Activated naive CD8-positive, alpha-beta T cell treated with anti-CD3 and anti-CD28 coated beads, Interleukin-2, amount 10 ng/mL, durations not matched to agents 7 days and 5 days (primary cell): ENCODE measurements at places on chromosomes 4 and X.

- no peak overlapping the region for H3K4me3 ChIP-seq
- H3K4me1 ChIP-seq: no peaks in the 10 kb centered on the region
- H3K27me3 ChIP-seq: peaks cover 6% of the 10 kb centered on the region
- no peaks in the 10 kb centered on the region for H3K36me3 ChIP-seq
- DNase-seq: no peak
Observed at GRCh38 chr4:71685975-71686374, 97.9 kb downstream of the GC start.

DNA sequence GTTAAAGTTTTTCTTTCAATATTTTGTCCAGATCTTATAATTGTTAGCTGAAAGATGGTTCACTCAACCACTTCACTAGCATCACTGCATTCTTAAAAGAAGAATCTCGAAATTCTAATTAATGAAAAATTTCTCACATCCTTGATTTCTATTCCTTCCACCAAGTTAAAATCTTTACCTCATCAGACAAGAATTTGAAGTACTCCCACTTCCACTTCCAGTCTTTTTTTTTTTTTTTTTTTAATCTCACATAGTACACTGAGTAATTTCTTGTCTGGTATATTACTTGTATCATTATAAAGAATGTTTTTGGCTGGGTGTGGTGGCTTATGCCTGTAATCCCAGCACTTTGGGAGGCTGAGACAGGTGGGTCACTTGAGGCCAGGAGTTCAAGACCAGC lies 73.2 kb downstream of the FBXW7 start:
- peaks cover 18% of the 10 kb centered on the region for H3K36me3 ChIP-seq
- H3K27me3 ChIP-seq: no peaks in the 10 kb centered on the region
- no peak overlapping the region for H3K4me3 ChIP-seq

- no peaks in the 10 kb centered on the region for H3K4me1 ChIP-seq
- H3K36me3 ChIP-seq: no peaks in the 10 kb centered on the region
- H3K4me3 ChIP-seq: no peak overlapping the region
- no peaks in the 10 kb centered on the region for H3K27me3 ChIP-seq
- H3K27ac ChIP-seq: no peak overlapping the region
Observed at GRCh38 chr4:99276417-99276816, 14.4 kb downstream of the ADH1A start.

- H3K36me3 ChIP-seq: no peaks in the 10 kb centered on the region
- no peaks in the 10 kb centered on the region for H3K4me1 ChIP-seq
- no peaks in the 10 kb centered on the region for H3K27me3 ChIP-seq
Observed at GRCh38 chr4:109248322-109248900, 54.0 kb downstream of the COL25A1 start.

- H3K27me3 ChIP-seq: no peaks in the 10 kb centered on the region
- H3K27ac ChIP-seq: no peak overlapping the region
- no peak overlapping the region for H3K4me3 ChIP-seq
- DNase-seq: no peak
Observed at GRCh38 chr4:97548943-97549583, 594.2 kb downstream of the STPG2 start.

- H3K27me3 ChIP-seq: peaks cover 95% of the 10 kb centered on the region
- peaks cover 14% of the 10 kb centered on the region for H3K4me1 ChIP-seq
- no peak overlapping the region for H3K27ac ChIP-seq
- H3K4me3 ChIP-seq: peak overlapping the region; percentile 62
- no peak for DNase-seq
Observed at GRCh38 chr4:173508386-173509035, 21.5 kb downstream of the HAND2 start.

- no peak overlapping the region for H3K4me3 ChIP-seq
- H3K27me3 ChIP-seq: no peaks in the 10 kb centered on the region
- no peaks in the 10 kb centered on the region for H3K4me1 ChIP-seq
- H3K27ac ChIP-seq: no peak overlapping the region
Observed at GRCh38 chrX:44306356-44306755, 37.1 kb downstream of the EFHC2 start.

DNA sequence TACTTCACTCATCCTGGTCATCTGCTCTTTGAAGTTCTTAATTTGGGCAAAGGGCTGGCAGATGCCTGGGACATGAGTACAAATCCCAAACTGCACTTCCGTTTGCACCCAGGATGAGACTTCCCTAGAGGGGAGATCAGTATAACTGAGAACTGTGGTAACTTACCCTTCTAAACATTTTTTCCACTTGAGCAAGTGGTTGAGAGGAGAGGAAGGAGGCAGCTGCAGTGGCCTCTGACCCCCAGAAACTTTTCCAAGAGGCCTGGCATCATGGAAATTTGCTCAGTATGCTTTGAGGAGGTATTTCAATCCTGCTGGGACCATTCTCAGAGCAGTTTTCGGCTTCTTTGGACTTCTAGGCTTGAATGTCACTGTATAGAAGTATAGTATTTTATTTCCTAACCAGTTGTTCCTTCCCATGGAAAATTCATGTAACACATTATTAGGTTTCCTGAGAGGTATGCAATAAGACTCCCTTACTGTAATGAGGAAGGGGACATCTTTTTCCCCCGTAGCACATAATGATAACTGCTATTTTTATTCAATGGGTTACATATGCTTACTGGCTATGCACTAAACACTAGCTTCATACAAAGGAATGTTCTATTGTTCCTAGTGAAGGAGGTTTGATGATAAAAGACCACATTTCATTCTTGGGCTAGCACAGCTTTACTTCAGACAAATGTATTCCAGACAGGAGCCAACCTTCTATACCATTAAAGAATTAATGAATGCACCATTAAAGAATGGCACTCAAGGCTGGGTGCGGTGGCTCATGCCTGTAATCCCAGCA lies 129.3 kb downstream of the SHROOM3 start:
- H3K27ac ChIP-seq: no peak overlapping the region
- H3K4me1 ChIP-seq: peaks cover 12% of the 10 kb centered on the region
- H3K27me3 ChIP-seq: peaks cover 5% of the 10 kb centered on the region
- no peak overlapping the region for H3K4me3 ChIP-seq

- DNase-seq: no peak
- H3K4me3 ChIP-seq: no peak overlapping the region
- H3K27ac ChIP-seq: no peak overlapping the region
- no peaks in the 10 kb centered on the region for H3K27me3 ChIP-seq
Observed at GRCh38 chrX:40719218-40719617, 16.1 kb downstream of the MED14 start.

DNA sequence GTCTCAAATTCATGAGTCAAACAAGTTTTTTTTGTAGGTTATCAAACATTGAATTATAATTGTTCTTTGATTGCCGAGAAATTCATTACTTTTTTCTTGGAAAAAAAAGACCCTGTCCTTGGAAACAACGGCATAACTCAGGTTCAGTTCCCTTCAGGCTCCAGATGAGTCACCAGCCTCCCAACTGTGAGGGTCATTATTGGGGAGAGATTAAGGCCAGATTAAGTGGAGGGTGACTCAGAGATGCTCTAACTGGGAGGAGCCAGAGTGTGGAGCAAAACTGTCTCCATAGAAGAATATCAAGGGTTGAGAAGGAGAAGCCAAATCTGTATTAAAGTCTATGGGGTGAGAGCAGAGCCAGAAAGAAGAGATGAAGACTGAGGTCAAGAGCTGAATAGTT lies 9.6 kb downstream of the ADGRG4 start:
- H3K27ac ChIP-seq: no peak overlapping the region
- DNase-seq: no peak
- H3K27me3 ChIP-seq: peaks cover 7% of the 10 kb centered on the region
- H3K4me1 ChIP-seq: no peaks in the 10 kb centered on the region

DNA sequence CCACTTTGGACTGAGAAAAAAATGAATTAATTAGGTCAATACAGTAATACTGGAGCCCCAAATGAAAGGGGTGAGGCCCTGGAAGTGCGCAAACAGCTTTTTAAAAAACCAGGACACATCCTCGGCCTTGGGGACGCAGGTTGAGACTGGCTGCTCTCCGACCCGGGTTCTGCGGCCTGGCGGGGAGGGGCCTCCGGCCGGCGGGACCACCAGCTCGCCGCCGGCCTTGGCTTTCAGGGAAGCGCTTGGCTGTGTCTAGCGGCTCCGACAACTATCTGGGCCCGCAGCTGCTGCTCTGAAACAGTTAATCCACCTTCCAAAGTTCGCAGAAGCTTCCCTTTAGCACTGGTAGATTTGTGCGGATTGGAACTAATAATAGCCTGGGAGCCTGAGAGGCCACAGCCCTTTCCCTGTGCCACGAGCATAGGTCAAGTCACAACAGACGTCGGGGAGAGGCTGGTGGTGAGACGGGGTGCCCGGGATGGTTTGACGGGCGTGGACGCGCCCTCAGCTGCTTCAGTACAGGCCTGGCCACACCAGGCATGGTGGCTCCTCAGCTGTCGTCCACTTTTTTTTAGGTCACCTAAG lies 1.1 kb upstream of the SEL1L3 start:
- H3K27me3 ChIP-seq: peaks cover 3% of the 10 kb centered on the region
- DNase-seq: no peak
- H3K4me3 ChIP-seq: peak overlapping the region; percentile 77
- peaks cover 29% of the 10 kb centered on the region for H3K4me1 ChIP-seq
- H3K36me3 ChIP-seq: peaks cover 7% of the 10 kb centered on the region

GRCh38 chr4:136400829-136401228 lies 1131.5 kb downstream of the PCDH18 start:
- H3K36me3 ChIP-seq: no peaks in the 10 kb centered on the region
- no peaks in the 10 kb centered on the region for H3K4me1 ChIP-seq
- no peak for DNase-seq
- no peak overlapping the region for H3K27ac ChIP-seq
- no peaks in the 10 kb centered on the region for H3K27me3 ChIP-seq
- no peak overlapping the region for H3K4me3 ChIP-seq

GRCh38 chr4:127463883-127464282 lies 168.9 kb upstream of the INTU start:
- no peak overlapping the region for H3K4me3 ChIP-seq
- no peaks in the 10 kb centered on the region for H3K4me1 ChIP-seq
- no peak for DNase-seq
- no peak overlapping the region for H3K27ac ChIP-seq
- H3K36me3 ChIP-seq: no peaks in the 10 kb centered on the region
- no peaks in the 10 kb centered on the region for H3K27me3 ChIP-seq

- H3K4me3 ChIP-seq: no peak overlapping the region
- DNase-seq: no peak
- no peaks in the 10 kb centered on the region for H3K4me1 ChIP-seq
- no peak overlapping the region for H3K27ac ChIP-seq
Observed at GRCh38 chrX:25674776-25675175, 463.4 kb upstream of the MAGEB18 start.

DNA sequence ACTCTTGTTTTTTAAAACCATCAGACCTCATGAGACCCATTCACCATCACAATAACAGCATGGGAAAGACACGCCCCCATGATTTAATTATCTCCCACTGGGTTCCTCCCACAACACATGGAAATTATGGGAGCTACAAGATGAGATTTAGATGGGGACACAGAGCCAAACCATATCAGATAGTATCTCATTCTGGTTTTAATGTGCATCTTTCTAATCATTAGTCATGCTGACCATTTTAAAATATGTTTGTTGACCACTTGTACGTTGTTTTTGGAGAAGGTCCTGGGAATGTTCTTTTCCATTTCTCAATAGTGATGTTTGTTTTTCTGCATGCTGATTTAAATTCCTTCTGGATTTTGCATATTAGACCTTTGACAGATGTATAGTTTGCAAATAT lies 119.0 kb downstream of the RTL3 start:
- peaks cover 15% of the 10 kb centered on the region for H3K36me3 ChIP-seq
- no peak overlapping the region for H3K27ac ChIP-seq
- no peak for DNase-seq
- H3K4me3 ChIP-seq: no peak overlapping the region
- no peaks in the 10 kb centered on the region for H3K4me1 ChIP-seq

DNA sequence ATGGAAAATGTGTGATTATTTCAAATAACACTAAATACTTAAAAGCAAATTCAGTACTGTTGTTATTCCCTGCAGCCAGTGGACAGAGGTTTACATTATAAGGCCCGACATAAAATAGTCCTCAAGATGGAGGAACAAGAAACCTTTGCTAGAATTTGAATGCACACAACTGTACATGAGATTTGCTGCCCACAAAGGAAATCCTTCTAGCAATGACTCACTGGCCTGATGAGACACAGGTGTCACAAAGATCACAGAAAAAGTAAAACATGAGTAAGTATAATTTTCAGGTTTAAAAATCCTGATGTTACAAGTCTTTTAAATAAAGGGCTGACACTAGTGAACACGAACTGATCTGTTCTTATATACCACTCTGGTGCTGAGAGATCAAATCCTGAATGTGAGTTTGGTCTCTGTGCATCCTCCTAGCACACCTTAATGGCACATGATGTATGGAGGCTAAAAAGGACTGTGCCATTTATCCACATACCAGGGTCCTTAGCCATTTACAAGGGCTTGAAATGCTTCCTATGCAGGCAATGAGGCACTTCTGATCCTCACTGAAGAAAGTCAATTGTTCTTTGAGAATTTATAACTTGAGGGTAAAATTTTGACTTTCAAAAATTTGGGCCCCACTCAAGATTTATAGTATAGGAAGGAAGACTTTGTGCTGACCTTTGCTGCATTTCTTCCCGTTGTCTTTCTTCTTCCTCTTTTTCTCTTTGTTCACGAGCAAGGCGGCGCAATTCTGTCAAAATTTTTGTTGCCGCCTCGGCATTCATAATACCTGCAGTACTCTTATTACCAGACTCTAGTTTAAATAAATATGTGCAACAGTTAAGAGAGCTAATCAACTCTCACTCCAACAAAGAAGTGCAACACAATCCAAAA lies 23.0 kb downstream of the MAP7D3 start:
- H3K36me3 ChIP-seq: peaks cover 19% of the 10 kb centered on the region
- no peak for DNase-seq
- peaks cover 18% of the 10 kb centered on the region for H3K4me1 ChIP-seq

GRCh38 chrX:98357146-98357545 lies 1473.4 kb downstream of the RPA4 start:
- no peak overlapping the region for H3K27ac ChIP-seq
- H3K4me3 ChIP-seq: no peak overlapping the region
- no peak for DNase-seq
- no peaks in the 10 kb centered on the region for H3K27me3 ChIP-seq
- H3K4me1 ChIP-seq: no peaks in the 10 kb centered on the region
- no peaks in the 10 kb centered on the region for H3K36me3 ChIP-seq

DNA sequence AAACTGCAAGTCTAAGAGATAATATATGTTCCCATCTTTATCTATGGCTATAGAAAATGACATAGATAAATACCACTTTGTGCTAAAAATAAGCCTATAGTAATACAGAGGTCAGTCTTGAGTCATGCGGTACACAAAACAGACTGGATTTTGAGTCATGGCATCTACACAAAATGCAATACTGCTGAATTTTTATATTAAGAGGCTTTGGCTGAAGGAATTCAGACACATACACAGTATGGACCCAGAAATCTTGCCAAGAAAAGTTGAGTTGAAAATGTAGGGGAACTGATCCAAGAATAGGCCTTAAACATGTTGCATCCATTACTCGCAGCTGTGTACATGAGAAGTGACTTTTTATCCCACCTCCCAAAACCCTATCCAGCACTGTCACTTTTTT lies 184.4 kb downstream of the TENM3 start:
- H3K27me3 ChIP-seq: peaks cover 5% of the 10 kb centered on the region
- no peaks in the 10 kb centered on the region for H3K36me3 ChIP-seq
- DNase-seq: no peak
- H3K4me3 ChIP-seq: no peak overlapping the region
- H3K27ac ChIP-seq: no peak overlapping the region
